ENCODE measurements at places on chromosomes 1 and 21. TPM values are rescaled to one million over a fixed set of nuclear protein-coding genes. Genes with fewer than 3 reads are reported as not detected.

The SPAG17 gene
- 0.52 TPM for total RNA-seq

The SLFNL1 gene
- 0.52 TPM for total RNA-seq

The CXADR gene
- total RNA-seq, result 0.52 TPM

The FTCD gene
- 0.52 TPM for total RNA-seq

The OR2M7 gene
- not detected for total RNA-seq

The TDRD5 gene
- under 0.01 TPM for total RNA-seq
